ENCODE measurements at places on chromosomes 1 and 21.

DNA sequence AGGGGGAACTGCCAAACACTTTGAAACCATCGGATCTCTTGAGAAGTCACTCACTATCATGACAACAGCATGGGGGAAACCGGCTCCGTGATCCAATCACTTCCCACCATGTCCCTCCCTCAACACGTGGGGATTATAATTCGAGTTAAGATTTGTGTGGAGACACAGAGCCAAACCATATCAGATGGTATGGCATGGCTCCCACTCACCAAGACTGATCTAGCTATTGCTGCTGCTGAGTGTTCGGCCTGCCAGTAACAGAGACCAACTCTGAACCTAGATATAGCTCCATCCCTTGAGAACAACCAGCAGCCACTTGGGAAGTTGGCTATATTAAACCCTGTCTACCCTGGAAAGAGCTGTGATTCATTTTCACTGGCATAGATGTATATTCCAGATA, 49.4 kb downstream of the CDCP2 start:
- DNase-seq: no peak

GRCh38 chr1:245797592-245798348, 643.0 kb downstream of the KIF26B start:
- DNase-seq: no peak

DNA sequence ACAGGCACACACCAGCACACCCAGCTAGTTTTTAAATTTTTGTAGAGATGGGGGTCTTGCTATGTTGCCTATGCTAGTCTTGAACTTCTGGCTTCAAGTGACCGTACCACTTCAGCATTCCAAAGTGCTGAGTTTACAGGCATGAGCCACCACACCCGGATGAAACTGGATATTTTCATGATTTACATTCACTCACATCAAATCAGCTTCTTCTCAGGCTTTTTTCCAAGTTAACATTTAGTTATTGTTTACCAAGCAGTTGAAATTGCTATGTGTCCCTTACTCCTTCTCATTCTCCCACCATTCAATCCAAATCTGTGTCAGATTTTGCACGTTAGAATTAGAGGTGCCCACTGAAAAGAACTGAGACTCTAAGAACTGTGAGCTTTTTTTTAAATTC, 18.4 kb downstream of the RIT1 start:
- DNase-seq: no peak

- peak; percentile 91 for DNase-seq
Measured at GRCh38 chr1:226125097-226125630, 61.4 kb downstream of the ACBD3 start.
